ENCODE measurements at places on chromosomes 7 and 10.

DNA sequence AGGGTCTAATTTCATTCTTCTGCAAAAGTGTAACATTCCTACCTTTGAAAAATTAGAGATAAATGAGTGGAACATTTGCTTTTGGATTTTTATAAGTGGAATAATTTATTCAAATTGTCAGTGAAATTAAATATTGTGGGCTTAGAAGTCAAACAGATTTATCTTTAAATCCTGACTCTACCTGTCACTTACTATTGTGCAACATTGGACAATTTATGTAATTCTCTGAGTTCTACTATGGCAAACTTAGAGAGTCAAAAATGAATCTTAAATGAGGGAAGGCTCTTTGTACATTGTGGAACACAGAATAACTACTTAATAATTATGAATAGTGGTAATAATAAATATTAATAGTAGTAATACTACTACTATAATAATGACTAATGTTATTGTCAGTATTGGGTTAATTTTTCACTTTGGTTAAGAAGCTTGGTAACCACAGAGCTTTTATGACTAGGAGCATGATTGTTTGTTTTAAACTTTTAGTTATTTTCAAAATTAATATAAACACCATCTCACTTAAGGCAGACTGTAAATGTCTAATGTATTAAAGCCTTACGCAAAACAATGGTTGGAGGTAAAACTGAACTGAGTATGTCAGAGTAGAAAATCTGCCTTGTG lies 70.0 kb downstream of the PRKG1 start:
- DNase-seq, result no peak

DNA sequence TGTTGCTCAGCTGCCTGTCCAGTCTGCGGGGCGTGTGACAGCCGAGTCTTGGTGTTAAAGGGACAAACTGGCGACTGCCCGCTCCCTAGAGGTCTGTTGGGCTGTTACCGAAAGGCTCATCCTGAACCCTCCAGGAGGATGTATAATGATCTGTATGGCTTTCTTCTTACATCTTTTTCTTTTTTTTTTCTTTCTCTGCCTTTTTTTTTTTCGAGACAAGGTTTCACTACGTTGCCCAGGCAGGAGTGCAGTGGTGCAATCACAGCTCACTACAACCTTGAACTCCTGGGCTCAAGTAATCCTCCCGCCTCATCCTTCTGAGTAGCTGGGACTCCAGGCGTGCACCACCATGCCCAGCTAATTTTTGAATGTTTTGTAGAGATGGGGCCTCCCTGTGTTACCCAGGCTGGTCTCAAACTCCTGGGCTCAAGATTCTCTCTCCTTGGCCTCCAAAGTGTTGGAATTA lies 857 bp downstream of the INTS15 start:
- no peak for DNase-seq

- DNase-seq, result no peak
Observed at GRCh38 chr7:148107443-148108127, 483.0 kb upstream of the C7orf33 start.

GRCh38 chr7:50858528-50859245 lies 76.0 kb upstream of the GRB10 start:
- no peak for DNase-seq

- DNase-seq, result no peak
Observed at GRCh38 chr7:110061387-110061786, 1029.5 kb upstream of the LRRN3 start.

- DNase-seq, result no peak
Observed at GRCh38 chr7:38393874-38394273, 120.4 kb upstream of the TARP start.

- no peak for DNase-seq
Observed at GRCh38 chr10:116024271-116024878, 248.6 kb downstream of the GFRA1 start.

DNA sequence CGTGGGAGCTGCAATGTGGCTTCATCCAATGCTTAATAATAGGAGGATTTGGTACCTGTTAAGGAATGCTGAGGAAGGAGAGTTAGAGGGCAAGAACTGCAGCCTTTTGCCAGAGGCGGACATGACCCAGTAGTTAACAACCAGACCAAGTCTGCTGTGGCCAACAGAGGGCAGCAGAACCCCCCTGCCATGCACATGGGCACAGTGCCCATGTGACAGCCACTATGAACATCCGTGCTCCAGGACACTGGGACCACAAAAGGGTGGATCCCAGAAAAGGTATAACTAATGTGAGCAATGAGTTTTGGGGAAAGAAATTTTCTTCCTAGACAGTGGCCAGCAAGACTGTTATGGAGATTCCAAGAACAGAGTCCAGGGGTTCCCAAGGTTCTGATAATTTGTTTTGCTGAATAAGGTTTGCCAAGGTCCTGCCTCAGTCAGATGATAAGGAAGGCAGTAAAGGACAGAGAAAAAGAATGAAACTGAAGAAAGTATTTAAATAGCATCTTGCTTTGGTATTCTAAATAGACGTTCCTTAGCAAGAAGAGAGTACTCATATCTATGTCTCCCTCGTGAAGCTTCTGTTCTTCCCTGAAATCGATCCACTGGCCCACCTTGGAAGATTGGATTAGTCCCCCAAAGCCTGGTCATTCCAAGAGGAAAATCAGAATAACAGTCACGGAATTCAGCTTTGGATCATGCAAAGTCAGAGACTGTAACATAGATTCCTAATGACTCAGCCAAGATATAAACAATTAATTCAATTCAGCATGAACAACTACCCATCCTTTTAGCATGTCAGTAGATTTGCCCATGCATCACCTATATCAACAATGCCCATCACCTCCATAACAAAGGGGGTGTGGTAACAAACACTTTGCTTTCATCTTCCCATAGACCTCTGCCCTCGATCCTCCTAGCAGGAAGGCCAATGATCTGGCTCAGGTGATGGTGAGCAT lies 56.0 kb downstream of the LGI1 start:
- DNase-seq, result no peak

DNA sequence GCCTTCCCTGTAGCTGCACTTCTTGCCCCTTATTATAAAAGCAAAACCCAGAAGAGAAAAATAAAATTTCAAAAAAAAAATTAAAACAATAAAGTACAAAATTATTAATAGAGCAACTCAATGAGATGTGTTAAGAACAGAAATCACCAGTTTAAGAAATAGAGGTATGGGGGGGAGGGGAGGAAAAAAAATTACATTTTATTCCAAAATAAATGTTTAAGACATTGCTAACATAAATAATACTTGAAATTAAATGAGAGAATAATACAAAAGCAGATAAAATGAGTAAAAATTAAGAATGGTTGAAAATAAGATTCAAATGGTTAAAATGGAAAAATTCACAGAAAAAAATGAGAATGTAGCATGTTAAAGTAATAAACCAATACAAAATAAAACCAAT lies 3.1 kb downstream of the IFIT2 start:
- no peak for DNase-seq

- DNase-seq, result no peak
Observed at GRCh38 chr10:17033529-17034260, 95.9 kb downstream of the CUBN start.

GRCh38 chr10:130740915-130741750 lies 570.4 kb downstream of the TCERG1L start:
- no peak for DNase-seq

DNA sequence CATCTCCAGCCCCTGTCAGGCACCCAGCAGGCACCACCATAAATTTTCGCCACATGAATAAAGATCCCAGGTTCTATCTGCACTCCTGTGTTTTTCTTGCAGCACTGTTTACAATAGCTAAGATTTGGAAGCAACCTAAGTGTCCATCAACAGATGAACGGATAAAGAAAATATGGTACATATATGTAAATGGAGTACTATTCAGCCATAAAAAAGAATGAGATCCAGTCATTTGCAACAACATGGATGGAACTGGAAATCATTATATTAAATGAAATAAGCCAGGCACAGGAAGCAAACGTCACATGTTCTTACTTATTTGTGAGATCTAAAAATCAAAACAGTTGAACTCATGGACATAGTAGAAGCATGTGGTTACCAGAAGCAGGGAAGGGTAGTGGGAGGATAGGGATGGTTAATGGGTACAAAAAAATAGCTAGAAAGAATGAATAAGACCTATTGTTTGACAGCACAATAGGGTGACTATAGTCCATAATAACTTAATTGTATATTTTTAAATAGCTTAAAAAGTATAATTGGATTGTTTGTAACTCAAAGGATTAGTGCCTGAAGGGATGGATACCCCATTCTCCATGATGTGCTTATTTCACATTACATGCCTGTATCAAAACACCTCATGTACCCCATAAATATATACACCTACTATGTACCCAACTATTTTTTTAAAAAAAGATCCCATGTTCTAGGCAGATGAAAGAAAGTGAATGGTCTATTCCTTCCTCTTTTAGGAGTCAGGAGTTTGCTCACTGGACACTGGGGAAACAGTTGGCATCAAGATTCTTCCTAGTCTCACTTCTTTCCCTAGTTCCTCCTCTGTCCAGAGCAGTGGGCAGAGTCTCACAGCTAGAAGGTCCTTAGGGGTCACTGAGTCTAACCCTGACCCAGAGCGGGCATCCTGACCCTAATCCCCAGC lies 1.0 kb upstream of the NPFFR1 start:
- DNase-seq, result no peak

- peak; percentile 84 for DNase-seq
Observed at GRCh38 chr10:17228091-17229015, at the start of gene VIM. Gene VIM, plus strand, starts transcription at chr10:17228241. Its CDS starts 1,182 bp downstream, at chr10:17229423.

DNA sequence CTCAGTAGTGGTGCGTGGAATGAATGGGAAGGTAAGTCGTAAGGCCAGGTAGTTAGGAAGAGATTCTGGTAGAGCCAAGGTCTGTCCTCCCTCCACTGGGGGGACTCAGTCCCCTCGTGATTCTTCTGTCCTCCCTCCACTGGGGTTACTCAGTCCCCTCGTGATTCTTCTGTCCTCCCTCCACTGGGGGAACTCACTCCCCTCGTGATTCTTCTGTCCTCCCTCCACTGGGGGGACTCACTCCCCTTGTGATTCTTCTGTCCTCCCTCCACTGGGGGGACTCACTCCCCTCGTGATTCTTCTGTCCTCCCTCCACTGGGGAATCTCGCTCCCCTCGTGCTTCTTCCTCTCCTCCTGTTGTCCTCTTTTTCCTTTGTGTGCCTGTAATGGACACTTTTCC lies 125.1 kb downstream of the CELF2 start:
- DNase-seq, result no peak

- DNase-seq, result no peak
Observed at GRCh38 chr10:83153714-83154113, 985.6 kb upstream of the GHITM start.

DNA sequence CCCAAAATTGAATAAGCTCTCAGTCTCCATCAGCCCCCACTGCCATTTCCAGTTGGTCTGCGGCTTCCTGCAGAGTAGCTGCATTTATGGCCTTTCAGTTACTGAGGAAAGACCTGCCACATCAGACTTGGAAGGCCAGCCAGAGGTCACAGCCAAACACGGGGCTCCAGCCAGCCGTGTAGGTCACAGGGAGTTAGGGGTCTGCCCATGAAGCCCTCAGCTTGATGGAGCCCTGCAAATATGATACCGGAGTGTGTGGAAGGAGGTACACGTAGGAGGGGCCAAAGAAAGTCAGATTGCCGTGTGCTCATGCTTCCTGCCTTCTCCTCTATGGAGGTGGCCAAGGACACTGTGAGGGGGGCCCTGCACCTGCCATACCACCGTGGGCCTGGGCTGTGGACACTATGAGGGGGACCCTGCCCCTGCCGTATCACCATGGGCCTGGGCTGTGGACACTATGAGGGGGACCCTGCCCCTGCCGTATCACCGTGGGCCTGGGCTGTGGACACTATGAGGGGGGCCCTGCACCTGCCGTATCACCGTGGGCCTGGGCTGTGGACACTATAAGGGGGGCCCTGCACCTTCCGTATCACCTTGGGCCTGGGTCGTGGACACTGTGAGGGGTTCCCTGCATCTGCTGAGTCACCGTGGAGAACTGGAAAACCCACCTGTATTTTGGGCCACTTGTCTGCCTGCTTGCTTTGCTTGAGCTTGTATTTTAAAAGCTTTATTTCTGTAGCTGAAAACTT lies 335.7 kb upstream of the SHH start:
- DNase-seq, result no peak

DNA sequence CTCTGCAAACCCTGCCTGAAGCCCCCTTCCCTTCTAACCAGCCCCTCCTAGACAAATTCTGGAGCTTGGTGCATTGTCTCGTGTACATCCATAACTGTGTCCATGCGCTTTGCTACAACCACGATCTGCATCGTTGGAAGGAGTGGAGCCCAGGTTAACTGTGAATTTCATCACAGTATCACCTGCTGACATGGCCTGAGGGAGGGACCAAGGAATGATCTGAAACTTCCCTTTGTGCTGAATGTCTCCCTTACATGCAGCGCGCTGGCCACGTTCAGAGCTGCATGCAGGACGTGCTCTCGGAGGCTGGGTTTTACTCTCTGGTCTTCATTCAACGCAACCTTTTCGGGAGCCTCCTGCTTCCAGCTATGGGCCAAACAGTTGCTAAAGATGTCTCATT lies 222.3 kb downstream of the CUX1 start:
- DNase-seq, result no peak

DNA sequence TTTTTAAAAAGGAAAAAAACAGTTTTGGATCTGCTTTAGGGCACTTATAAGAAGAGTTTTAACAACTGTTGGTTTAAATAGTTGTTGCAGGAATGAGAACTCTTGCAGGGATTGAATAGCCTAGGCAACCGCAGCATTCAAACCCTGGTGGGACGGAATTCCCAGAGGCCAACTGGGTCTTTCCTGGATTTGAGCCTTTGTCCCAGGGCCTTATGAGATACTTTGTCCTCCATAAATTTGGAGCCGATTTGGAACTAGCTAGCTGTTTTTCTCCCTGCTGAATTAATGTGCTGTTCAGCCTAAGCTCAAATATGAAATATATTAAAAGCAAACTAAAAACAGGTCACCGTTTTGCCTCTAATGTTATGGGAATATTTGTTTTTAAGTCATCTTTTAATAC lies 109.6 kb downstream of the LRMDA start:
- no peak for DNase-seq

DNA sequence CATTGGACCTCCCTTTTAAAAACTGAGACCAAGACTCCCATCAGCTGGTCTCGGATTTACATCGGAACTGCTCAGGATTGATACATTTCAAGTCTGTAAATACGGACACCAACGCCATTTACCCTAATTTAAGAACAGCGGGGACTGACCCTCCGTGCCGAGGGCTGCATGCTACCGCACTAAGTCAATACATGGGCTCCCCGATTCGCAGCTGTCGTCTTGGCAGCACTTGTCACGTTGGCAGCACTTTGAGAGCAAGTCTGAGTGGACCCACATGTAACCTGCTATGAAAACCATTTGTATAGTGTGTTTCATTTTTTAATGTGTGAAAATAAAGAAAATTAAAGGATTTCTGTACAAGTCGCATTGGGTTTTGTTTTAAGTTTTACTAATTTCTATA lies 83.4 kb downstream of the EZH2 start:
- DNase-seq, result no peak

GRCh38 chr7:127290801-127291361 lies 38.1 kb upstream of the GRM8 start:
- DNase-seq, result no peak

DNA sequence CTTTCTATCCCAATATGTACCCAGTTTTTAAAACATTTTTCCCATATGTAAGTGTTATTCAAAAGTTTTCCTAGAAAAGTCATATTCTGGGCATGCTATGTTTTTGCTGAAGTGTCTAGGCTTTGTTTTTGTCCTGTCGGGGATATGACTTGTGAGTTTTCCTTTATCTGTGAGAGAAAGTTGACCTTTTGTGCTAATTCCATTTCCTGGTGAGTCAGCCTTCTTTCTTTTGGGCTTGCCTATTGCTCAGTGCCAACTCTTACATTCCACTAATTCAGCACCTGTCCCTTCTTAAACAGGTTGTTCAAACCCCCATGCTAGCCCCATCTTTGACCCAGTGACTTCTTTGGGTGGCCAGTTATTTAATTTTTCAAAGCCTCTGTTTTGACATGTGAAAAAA lies 146.2 kb downstream of the AHR start:
- no peak for DNase-seq

All from HFF-Myc (cell line).